Kasumi-1 (cell line): ENCODE measurements at places on chromosomes 13 and 19.

- no peak for DNase-seq
Observed at GRCh38 chr13:97319113-97319720, 97.1 kb downstream of the MBNL2 start.

GRCh38 chr13:69617587-69617986 lies 490.0 kb upstream of the ATXN8OS start:
- no peak for DNase-seq

DNA sequence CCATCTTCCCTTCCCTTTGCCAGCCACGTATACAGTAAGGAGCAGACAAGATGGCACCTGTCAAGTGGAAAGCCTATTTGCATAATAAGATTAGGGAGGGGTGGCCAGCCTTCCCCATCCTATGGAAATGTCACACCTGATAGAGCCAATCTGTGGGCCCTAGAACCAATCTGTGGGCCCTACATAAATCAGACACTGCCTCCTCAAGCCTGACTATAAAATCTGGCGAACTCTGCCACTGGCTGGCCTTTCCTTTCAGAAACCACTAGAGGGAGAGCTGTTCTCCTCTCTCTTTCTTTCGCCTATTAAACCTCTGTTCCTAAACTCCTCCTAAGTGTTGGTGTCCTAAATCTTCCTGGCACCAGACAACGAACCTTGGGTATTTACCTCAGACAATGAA lies 231.5 kb upstream of the KLHL1 start:
- DNase-seq, result peak; percentile 49

- DNase-seq, result no peak
Observed at GRCh38 chr13:68078469-68078868, 848.3 kb upstream of the PCDH9 start.

GRCh38 chr19:18001777-18002345 lies 6.1 kb upstream of the ARRDC2 start:
- DNase-seq, result peak; percentile 23

- no peak for DNase-seq
Observed at GRCh38 chr13:73873940-73874830, 260.0 kb downstream of the KLF12 start.

GRCh38 chr13:45398877-45399276 lies 19.3 kb downstream of the SLC25A30 start:
- no peak for DNase-seq

GRCh38 chr19:42392165-42392564 lies 2.1 kb upstream of the CNFN start:
- DNase-seq, result no peak

- DNase-seq, result no peak
Observed at GRCh38 chr19:5803441-5803751, 1.5 kb upstream of the NRTN start.

- no peak for DNase-seq
Observed at GRCh38 chr13:42384265-42384664, 112.3 kb downstream of the AKAP11 start.

- no peak for DNase-seq
Observed at GRCh38 chr19:58550362-58551122, 4.4 kb downstream of the CHMP2A start.

DNA sequence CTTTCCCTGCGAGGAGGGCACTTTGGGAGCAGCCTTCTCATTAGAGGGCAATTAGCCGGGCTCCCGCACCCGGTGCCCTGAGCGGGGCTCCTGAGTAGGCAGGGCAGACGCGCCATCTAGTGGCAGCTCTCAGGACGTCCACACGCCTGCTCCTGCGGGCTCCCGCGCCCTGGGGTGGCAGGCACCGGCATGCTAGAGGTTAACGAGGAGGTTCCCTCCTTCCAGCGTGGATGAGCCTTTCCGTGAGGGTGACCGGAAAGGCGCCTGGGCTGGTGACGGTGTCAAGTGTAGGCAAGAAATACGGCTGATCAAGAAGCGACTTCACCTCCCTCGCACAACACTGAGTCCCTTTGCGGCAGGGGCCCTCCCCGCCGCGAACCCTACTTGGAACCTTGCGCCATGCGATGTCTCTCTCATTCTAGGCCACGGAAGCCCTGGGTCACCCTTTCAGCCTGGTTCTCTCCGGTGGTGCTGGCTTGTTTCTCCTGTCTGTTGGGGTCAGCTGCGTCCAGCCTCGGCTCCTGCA lies 67.7 kb downstream of the ALOX5AP start:
- DNase-seq, result peak; percentile 60

GRCh38 chr19:44113138-44113783 lies at the start of gene ZNF225:
ZNF225 (plus strand) TSS chr19:44113399; CDS start chr19:44115828, 2,429 bp downstream.
- peak; percentile 98 for DNase-seq

- DNase-seq, result no peak
Observed at GRCh38 chr13:71090990-71091389, 776.0 kb downstream of the DACH1 start.

DNA sequence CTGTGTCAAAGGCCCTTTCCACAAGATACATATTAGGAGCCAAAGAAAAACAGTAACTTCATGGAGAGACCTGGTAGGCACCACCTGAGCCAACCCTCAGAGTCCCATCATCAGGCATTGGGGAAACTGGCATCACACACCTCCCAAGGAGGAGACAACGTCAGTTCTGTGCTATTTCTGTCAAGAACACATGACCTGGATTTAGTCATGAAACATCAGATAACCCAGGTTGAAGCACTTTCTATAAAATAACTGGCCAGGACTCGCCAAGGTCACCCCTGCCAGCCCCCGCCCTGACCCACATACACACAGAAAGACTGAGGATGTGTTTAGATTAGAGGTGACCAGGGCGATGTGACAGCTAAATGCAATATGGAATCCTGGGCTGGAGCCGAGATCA lies 35.6 kb downstream of the COL4A1 start:
- no peak for DNase-seq

- DNase-seq, result no peak
Observed at GRCh38 chr19:30481063-30481462, 108.9 kb downstream of the ZNF536 start.

GRCh38 chr19:46355234-46356148 lies 8.6 kb downstream of the PPP5C start:
- no peak for DNase-seq

- DNase-seq, result no peak
Observed at GRCh38 chr13:112879283-112879833, 89.7 kb upstream of the MCF2L start.

GRCh38 chr19:7994114-7994513 lies 11.3 kb downstream of the ELAVL1 start:
- no peak for DNase-seq

GRCh38 chr19:44582581-44583265 lies 30.6 kb upstream of the IGSF23 start:
- DNase-seq, result peak; percentile 27

- DNase-seq, result no peak
Observed at GRCh38 chr19:50909240-50910070, 1.7 kb downstream of the KLK4 start.

DNA sequence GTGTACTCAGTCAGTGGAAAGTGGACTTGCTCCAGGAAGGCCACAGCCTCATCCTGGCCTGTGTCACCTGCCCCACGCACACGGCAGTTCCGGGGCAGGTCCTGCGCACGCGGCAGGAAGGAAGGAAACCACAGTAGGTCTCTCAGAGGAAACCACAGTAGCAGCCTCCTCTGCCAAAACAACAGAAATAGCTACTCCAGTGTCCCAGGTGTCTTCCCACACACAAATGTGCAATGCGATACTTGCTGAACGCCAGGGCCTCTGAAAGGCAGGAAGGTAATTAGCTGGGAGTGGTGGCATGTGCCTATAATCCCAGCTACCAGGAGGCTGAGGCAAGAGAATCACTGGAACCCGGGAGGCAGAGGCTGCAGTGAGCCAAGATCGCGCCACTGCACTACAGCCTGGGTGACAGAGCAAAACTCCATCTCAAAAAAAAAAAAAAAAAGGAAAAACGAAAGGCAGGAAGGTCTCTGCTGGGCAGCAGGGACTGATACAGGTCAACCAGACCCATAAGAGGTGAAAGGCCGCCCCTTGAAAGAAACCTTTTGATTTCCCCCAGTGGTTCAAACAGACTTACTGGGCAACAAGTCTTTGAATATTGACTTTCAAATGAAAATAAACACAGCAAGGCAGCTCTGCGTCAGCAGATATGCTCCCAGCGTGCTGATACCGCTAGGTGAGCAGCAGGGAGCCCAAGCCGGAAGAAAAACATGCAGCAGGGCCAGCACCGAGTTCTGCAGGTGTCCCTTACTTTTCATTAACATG lies 49.5 kb downstream of the CRYL1 start:
- peak; percentile 29 for DNase-seq

GRCh38 chr19:31350693-31351055 lies 1.4 kb upstream of the TSHZ3 start:
- DNase-seq, result no peak

- no peak for DNase-seq
Observed at GRCh38 chr13:52348071-52348470, 57.9 kb downstream of the THSD1 start.

GRCh38 chr19:1012334-1012733 lies 8.6 kb downstream of the TMEM259 start:
- no peak for DNase-seq

GRCh38 chr19:51034704-51035103 lies at the start of gene KLK12:
KLK12 (minus strand) TSS chr19:51035002; CDS start chr19:51034621, 381 bp downstream.
- DNase-seq, result no peak

GRCh38 chr13:71382285-71382684 lies 484.7 kb downstream of the DACH1 start:
- no peak for DNase-seq

DNA sequence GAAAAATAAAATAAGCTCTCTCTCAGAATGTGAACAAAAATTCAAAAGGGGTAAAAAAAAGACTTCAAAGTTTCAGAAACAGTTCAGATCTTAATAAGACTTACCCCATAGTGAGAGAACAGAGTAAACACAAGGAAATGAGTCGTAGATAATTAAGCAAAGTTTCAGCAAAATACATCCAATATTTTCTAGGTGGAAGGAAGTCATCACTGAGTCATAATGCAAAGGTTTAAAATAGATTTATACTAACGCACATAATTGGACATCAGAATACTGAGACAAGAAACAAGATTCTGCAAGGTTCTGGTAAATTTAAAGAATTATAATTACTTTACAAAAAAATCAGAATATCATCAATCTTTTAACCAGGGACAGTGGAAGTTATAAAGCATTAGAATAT lies 1370.7 kb upstream of the ATXN8OS start:
- DNase-seq, result peak; percentile 7

DNA sequence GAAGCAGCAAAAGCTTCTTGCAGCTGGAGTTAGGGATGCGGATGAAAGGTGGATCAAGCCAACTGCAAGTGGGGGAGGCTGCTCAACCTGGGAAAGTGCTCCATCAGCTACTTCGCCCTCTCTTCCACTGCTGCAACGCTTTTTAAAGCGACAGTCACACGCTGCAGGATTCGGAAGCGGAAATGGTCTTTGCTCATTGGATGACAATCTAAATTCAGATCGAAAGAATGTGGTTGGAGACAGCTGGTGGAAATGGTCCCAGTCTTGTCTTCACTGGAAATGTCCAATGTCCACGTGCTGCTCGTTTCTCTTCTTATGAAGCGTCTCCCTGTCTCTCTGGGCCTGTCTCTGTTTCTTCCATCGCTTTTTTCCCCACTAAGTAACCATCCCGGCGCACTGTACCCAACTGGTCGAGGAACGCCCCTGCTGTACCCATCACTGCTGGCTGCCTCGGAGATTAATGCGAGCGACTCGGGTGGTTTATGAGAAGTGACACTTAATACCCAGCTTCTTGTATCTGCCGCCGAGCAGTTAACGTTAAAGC lies 2.1 kb upstream of the FGF9 start:
- DNase-seq, result no peak

DNA sequence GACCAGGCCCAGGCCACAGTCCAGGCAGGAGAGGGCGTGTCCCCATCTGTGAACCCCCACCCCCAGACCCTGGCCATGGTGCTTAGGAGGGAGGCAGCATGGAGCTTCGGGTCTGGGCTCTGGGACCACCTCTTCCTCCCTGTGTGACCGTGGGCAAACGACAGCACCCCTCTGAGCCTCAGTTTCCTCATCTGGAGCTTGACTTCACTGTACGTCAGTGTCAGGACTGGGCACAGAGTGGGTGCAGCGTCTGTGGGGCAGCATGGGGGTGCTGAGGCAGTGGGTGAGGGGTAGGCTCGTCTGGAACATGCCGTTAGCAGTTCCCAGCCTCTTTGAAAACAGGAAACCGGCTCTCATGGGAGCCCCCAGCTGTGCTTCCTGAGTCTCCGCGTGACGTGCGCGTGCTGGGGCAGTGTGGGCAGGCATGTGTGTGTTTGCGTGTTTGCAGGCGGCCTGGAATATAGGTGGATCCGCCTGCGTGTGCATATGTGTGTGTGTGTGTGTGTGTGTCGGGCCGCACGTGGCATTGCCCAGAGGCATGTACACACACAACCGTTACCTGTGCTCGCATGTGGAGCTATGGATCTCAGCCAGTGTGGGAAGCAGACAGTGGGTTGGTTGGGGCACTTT lies 15.8 kb downstream of the ARRDC2 start:
- peak; percentile 91 for DNase-seq

DNA sequence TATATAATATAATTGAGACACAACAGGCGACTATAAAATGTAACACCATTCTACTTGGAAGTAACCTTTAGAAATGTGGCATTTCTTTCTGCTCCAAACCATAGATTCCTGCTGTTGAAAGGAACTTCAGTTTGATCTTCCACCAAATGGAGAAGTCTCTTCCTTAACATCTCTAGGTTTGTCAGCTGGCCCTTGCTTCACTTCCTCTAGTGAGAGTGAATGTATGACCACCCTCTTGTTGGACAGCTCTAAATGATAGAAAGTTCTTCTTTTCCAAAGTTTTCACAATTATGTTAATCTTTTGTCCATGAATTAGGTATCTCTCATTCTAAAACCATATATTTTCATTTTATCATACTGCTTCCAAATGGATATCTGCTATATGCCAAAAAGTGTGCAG lies 13.8 kb upstream of the COG6 start:
- peak; percentile 23 for DNase-seq

DNA sequence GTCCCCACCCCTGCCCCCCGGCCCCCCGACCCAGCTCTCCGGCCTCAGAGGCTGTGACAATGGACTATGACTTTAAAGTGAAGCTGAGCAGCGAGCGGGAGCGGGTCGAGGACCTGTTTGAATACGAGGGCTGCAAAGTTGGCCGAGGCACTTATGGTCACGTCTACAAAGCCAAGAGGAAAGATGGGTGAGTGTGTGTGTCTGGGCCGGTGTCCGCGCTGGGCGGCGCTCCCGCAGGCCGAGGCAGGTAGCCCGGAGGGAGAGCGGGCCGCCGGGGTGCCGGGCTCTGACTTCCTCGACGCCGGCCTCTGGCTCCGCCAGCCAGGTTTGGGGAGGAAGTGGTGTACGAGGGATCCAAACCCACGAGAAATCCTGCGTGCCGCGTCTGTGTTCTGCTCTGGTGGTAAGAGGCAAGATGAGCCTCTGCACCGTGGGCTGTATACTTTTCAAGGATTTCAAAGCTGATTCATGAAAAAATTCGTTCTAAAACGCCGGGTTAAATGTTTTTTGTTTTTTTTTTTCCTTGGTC lies 718 bp downstream of the CDK8 start:
- DNase-seq, result no peak
